ENCODE measurements at places on chromosomes 16 and 17.

DNA sequence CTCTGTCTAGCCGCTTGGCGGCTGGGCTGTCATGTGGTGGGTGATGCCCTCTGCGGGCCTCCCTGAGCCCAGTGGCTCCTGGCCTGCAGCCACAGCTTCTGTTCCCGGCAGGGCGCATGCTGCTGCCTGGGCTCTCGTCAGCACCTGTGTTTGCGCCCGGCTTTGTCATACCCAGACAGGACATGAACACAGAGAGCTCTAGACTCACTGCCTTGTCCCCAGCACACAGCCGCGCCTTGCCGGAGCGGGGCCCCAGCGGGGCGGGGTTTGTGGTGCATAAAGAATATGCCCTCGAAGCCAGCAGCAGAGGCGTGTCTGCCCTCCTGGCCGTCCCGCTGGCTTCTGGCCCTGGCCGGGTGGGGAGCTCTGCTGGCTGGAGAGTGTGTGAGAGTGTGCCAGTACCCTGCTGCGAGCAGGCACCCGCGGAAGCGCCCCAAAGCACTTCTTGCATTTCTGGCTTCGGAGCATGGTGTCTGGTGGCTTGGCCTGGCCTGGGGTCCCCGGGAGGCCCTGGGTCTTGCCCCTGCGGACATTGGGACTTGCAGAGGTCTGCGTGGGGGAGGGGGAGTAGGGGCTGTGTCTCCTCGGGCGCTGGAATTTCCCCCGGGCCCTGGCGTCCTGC is 14.4 kb downstream of the ASPSCR1 start:
- no peak for DNase-seq

DNA sequence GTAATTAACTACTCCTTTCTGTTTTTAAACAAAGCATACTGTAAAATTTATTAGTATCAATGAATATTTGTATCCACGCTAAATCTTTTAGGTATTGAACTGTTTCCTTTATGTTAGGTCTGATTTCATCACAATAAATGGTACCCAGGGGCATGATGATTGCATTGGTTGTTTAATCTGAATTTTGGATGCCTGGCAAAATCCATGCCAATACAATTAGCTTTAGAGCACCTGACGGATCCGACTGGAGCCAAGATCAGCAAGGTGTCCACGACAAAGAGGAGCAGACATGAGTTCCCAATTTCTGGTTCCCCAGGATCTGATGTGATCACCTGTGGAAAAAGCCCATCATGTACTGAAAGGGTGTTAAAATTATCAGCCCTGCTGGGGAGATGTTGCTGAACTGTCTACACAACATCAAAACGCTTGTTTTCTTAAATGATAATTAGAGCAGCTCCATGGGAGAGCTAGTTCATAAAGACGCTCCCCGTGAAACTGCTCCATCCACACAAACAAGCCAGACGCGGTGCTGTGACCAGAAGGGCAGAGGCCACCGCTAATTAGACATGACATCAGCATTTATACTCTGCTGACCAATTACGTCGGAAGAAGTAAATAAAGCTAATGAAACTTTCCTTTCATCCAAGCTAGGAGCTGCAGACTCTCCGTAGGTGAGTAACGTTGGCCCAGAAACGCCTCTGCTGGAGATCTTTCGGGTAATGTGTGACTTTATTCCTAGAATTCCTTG is 151.7 kb downstream of the CPPED1 start:
- DNase-seq = no peak

DNA sequence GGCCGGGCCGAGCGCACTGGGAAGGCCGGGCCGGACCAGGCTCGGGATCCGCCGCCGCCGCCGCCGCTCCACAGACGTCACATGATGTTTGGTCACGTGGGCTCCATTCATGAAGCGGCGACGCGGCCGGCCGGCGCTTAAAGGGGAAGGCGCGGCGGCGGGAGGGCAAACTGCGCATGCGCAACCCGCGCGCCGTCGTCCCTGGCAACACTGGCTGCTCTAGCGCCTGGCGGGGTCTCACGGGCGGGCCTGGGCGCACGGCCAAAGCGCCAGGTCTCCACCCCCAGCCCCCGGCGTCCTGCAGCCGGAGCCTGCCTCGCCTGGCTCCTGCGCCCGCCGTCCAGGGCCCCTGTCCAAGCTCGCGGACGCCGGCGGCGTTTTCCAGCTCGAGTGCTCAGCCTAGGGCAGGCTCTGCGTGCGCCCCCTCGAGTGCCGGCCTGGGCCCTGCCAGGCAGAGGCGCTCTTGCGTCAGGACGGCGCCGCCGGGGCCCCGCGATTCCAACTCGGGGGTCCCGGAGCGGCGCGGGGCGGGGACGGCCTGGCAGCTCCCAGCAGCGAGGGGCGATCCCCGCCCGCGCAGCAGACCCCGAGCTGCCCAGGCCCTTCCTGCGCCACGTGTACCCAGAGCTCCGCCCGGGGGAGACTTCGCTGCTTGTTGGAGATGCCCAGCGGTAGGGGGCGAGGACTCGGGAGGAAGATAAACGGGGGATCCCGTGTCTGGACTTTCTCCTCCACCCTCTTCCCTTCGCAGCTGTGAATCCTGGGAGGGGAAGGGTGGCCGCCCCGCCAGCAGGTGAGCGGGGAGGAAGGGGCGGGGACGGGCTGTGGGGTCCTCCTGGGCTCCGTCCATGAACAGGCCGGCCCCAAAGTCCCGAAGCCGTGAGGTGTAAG is at the start of gene MAFG:
Gene MAFG (minus strand): TSS at position 83 of the 891 bp plus-strand sequence. CDS start 4,550 bp downstream, outside the sequence.
- DNase-seq = peak; percentile 81

DNA sequence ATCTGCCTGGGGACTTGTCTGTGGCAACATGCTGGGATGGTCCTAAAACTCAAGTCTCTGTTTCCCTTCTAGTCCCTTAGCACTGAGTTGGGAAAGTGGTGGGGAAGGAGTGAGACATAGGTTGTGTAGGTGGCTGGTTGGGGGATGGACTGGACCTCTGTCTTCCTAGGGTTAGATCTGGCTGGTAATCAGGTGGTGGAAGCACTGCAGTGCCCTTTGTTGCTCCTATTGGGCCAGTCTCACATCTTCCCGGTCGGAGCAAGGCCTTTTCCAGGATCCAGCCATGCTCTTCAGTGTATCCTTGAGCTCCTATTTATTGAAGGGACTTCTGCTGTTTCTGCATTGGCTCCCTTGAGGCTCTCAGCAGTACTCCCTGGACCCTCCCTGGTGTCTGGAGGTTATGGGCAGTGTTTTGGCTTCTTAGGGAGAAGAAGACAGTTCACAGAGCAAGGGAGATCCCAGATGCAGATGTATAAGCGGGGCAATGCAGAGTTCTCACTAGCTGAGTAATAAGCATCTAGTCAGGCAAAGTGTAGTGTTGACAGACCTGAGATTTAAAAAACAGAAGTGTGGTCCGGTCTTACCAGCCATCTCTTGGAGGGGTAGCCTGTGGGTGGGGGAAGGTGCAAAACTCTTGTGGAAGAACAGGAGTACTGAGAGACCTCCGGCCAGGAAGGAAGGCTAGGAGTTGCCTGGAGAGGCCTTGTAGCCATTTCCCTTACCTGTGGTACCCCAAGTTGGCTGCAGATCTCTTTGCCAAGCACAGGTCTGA is 1.3 kb upstream of the NUTF2 start:
- no peak for DNase-seq

- DNase-seq = no peak
These were observed 15.3 kb downstream of the ITGAM start for GRCh38 chr16:31274831-31275816.

GRCh38 chr17:71682174-71682494 is 438.7 kb upstream of the SOX9 start:
- no peak for DNase-seq

DNA sequence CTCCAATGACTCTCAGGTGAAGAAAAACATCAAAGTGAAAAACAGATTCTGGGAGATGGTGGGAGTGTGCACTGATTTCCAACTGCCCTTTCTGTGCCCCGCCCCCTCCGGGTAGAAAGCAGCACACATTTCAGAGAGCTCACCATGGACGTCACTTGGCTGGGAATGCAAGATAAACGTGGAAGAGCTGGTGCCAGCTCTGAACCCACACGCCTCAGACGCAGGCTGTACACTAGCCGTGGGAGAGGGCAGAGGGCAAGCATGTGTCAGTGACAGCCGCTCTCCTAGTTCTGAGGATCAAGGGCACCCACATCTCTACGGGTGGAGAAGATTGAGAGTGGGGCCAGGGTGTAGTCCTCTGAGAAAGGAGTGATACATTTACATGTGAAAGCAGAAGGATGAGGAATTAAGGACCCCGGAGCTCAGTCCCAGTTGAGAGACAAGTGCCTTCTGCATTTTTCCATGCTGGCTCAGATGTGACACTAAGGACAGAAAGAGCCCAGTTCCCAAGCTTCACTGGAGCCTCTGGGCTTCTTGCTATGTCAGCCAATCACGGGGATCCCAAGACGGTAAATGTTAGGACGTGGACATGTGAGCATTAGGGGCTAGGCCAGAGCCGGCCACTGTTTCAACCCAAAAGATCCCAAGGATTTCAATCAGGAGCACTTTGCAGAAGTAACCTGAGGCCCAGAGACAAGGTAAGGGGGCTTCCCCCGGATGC is 101.3 kb downstream of the ZFHX3 start:
- no peak for DNase-seq

- no peak for DNase-seq
These were observed at the start of gene RHBDF1 for GRCh38 chr16:72561-73548. TSS of gene RHBDF1 (minus strand) at chr16:72631. CDS start at chr16:65015, 7,616 bp downstream.

Measured in stimulated activated CD4-positive, alpha-beta T cell treated with anti-CD3 and anti-CD28 coated beads, Interleukin-12 subunit alpha, Interleukin-12 subunit beta, amount 100 ng/mL, for 24 hours (primary cell).